ENCODE measurements at places on chromosomes 7 and 10.
A peak's percentile ranks its signal among the peaks of the same experiment; 100 is the strongest.

GRCh38 chr10:20809631-20810030 is 87.5 kb downstream of the NEBL start:
- DNase-seq = no peak

DNA sequence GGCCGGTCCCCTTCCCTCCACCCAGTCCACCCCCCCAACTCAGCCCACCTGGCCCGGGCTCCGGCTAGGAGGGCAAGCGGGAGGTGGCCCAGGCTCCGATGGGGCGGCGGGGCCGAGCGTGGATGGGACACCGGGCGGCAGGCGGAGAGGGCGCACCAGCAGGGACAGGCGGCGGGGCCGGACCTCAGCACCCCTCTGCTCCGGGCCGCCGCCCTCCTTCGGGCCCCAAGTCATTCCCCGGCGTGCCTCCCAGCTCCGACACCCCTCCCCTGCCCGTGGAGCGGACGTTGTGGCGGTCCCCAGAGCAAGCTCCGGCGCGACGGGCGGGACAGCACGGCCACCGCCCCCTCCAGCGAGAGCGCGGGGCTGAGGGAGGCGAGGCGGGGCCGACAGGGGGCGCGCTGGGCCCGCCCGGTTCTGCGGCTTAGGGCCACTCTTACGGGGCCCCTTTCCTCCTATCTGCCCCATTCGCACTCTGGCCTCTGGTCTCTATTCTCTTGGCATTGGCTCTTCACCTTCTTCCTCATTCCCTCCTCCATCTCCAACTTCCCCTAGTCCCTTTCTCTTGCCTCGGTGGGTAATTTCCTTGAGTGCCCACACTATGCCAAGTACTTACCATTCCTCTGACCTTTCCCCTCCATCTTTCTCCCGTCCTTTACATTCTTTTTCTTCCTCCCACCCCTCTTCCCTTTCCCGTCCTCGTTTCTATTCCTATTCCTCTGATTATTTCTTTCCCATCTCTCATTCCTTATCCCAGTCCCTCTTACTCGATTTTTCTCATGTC is 701 bp upstream of the GBX1 start:
- DNase-seq = no peak

GRCh38 chr7:114821030-114821900 is 100.6 kb upstream of the MDFIC start:
- no peak for DNase-seq

- DNase-seq = no peak
Observed at GRCh38 chr7:148704970-148705369, 6.3 kb downstream of the CUL1 start.

DNA sequence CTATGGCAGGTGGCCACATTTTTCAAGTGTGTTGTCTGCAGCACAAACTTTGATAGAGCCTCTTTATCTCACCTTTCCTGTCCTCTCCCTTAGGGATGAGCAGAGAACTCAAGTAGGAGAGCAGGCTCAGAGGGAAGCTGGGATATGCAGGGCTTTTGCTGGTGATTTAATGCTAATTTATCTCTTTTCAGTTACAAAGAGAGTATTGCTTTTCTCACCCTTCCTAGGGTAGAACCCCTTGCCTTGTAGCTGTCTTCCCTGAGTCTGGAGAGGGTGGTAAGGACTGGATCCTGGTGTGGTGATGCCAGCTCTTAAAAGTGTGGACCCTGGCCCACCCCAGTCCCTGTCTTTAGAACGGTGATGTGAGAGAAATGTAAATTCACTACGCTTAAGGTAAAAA is 1061.4 kb downstream of the TYW1 start:
- DNase-seq = no peak

DNA sequence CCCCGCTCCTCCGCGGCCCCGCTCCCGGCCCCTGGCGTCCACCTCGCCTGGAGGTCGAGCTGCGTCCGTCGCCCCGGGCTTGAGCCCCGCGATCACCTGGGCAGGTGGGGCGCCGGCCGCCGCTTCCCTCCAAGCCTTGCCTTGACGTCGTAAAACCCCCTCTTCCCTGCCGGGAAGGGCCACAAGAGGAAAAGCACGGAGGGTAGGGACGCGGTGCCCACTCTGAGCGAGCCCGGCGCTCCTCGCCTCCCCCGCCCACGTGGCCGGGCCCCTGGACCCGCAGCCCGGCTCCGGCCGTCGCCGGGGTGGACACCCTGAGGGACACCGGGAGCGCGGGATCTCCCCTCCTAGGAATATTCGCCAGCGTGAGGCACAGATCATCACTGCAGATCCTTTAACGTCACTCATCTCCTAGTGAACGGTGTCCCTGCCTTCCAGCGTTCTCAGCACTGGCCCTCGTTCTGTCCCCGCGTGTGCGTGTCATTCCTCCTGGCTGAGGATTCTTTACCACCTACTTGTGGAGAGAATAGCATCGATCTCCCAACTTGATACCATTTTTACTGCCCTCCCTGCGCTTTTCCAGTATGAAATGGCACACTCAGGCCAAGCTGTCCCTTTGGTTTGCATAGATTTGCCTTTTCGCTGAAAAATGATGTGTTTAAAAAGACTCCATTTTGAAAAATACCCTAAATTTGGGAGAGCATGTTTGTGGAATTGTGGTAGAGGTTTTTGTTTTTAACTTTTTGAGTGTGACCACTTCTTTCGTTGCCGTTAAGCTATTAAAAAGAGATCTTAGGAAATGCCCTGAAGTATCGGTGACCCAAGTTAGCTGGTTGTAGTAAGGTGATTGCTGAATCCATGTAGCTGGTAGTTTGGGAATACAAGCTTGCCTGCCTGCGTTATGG is 649 bp downstream of the ACTR3B start:
- peak; percentile 36 for DNase-seq

DNA sequence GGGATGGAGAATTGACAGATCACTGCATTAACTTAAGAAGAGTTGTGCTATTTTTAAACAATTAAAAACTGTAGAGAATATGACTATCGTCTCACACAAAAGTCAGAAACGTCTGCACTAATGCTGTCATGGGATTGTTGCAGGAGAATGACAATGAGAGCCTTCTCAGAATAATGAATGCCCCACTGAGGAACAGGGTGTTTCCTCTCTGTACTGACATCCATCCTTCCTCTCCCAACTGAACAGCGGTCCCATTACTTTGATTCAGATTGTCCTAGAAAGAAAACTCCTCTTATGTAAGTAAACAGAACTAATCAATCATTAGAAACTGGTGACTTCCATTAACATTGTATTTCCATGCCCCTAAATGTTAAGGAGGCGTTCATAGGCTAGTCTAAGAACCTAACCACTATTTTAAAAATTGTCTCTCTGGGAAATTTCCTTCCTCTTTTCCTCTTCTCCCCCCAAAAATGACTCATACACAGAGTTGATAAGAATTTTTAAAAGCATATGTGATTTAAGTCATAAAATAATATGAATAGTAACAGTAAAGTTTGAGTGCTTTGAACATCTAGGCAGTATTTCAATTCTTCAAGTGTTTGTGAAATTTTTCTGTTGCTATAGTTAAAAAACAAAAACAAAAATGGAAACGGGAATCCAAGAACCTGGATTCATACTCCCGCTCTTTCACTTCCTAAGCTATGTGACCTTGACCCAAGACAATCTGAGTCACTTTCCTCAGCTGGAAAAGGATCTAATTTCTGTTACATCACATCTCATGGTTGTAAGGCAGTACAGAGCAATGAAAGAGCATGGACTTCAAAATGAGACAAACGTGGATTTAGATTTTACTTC is 12.7 kb upstream of the MACC1 start:
- DNase-seq = peak; percentile 94

- DNase-seq = peak; percentile 39
Observed at GRCh38 chr7:135414850-135415439, 95.0 kb downstream of the CNOT4 start.

- peak; percentile 52 for DNase-seq
Observed at GRCh38 chr10:102281102-102281487, 35.8 kb downstream of the GBF1 start.

- peak; percentile 77 for DNase-seq
Observed at GRCh38 chr7:106848851-106849442, 16.1 kb upstream of the PIK3CG start.

DNA sequence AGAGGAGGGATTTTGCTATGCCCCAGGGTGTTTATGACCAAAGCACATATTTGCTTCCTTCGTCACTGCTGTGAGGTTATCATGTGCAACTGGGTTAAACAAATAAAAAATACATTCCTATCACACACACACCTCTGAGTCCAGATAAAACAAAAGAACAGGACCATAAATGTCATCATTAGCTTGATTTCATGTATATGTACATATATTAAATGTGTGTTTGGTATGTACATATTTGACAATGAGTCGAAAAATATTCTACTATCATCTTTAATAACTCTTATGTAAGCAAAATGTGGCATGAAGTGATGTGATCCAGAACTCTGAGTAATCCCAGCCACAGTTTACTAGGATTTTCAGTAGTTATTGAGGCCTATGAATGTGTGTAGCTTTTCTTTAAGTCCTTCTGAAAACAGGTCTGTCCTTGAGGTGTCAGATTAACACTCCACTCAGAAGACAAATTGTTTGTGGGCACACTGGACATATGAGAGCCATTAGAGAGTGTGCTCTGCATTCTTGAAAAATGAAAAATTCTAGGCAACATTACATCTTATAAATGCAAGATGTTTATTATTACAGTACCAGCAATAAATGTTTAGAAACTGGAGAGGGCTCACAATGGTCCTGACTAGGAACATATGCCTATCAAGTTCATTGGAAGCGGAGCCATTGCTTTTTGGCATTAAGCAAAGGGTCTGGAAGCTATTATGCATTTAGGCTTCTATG is 335.1 kb upstream of the SEMA3A start:
- DNase-seq = peak; percentile 59

DNA sequence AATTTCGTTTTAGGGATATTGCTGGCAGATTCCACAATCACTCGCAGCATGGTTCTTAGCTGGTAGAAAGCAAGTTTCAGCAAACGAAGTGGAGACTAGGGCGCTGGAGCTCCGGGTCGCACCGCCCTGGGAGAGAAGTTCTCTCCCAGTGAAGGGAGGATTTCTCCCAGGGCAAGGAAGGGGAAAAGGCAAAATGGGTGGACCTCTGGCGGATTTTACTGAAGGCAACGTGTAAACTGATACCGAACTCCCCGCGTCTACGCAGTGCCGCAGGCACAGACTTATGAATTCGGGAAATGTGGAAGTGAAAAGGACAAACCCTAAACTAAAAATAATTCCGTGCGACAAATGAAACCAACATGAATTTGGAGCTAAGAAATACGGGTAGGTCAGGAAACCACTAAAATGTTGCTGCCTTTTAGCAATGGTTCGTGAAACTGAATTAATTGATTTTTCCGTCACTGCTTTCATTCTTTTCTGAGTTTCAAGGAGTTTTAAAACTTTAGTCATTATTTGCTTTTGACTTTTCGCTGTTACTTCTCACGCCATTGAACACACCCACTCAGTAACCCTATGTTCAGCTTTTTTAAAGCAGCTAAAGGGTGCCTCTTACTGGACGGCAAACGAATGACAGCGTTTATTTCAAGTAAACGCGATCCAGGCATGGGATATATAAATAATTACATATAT is at the start of gene MYOF:
Gene MYOF (minus strand): TSS at position 190 of the 690 bp plus-strand sequence. CDS start 140 bp downstream, at position 50.
- DNase-seq = peak; percentile 90

DNA sequence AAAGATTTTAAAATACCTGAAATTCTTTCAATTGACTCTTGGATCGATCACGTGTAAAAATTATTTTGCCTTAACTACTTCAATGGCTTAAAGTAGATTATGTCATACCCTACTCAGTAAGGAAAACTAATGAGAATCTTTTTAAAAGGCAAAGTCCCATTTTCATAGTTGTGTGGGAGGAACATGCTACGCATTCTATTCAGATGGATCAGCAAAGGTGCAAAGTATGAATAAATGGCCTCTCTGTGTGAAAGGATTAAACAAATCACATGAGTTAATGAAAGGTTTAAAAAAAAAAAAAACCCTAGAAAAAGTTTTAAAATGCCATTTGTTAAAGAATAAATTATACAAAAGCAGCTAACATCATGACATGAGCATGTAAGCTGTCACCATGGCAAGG is 77.1 kb downstream of the ENO4 start:
- DNase-seq = no peak

- no peak for DNase-seq
Observed at GRCh38 chr7:115410434-115410820, 488.5 kb downstream of the MDFIC start.

GRCh38 chr7:67518580-67518979 is 521.9 kb downstream of the TYW1 start:
- DNase-seq = no peak

GRCh38 chr10:1048349-1048731 is 579 bp downstream of the IDI1 start:
- no peak for DNase-seq

- no peak for DNase-seq
Observed at GRCh38 chr10:121284936-121285335, 313.3 kb downstream of the FGFR2 start.

DNA sequence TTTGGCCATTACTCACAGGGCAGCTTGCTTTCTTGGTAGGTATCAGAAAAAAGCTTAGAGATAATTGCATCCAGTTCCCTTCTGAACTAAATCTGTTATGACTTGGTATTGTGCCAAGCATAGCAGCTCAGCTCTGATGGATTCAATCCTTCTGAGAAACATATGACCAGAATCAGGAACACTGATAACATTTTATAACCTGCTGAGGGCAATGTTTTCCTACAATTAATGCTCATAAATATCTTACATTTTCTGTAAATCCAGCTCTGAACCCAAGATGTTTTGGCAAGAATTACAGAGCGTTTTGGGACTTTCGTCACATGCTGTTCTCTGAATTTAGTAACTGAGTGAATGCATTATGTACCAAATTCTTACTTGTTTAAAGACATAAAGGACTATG is 167.8 kb downstream of the KIF20B start:
- no peak for DNase-seq

GRCh38 chr7:23357190-23358093 is 58.3 kb downstream of the MALSU1 start:
- peak; percentile 78 for DNase-seq

GRCh38 chr10:72164617-72165016 is 51.2 kb upstream of the ANAPC16 start:
- DNase-seq = no peak

DNA sequence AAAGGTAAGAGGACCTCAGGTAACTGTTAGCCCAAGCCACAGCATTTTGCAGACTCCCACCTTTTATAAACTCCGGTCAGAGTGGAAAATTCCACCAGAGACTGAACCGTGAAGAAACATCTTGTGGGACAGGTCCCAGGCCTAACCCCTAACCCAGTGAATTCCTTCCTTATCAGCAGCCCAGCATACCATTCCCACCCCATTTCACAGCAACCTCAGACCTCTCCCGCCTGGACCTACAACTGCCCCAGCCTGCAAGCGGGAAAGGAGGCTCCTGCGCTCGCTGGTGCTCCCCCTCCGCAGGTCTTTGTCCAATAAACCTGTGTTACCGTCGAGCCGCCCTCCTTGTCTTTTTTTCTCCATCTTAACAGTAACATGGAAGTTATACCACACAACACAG is 736.6 kb downstream of the MAGI2 start:
- DNase-seq = no peak

- no peak for DNase-seq
Observed at GRCh38 chr10:34087095-34087418, 728.0 kb downstream of the PARD3 start.

- DNase-seq = peak; percentile 46
Observed at GRCh38 chr7:30057741-30058140, 29.5 kb downstream of the PLEKHA8 start.

DNA sequence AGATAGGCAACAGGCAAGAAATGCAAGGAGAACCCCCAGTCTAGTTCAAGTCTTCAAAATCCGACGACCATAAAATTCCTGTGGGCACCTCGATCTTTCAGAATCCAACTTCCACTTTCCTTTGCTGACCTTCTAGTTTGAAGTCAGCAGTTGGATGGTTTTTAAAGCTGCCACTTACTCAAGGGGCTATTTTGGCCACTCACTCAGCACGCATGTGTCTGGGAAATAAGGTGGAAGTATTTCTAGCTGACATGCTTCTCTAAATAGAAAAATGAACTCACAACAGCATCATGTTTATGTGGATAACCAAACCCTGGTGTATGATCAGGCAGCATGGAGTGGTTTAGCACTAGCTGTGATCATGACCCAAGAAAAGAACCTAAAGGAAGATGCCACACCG is at the start of gene NRAP:
Gene NRAP (minus strand): TSS at position 134 of the 400 bp plus-strand sequence. CDS start 159 bp downstream, outside the sequence.
- no peak for DNase-seq

Data from HCEC 1CT (cell line).